ENCODE measurements at places on chromosomes 4 and X.

GRCh38 chrX:13985697-13986435, 43.8 kb downstream of the GEMIN8 start:
- no peak for DNase-seq

- DNase-seq: no peak
Measured at GRCh38 chrX:44731160-44731559, 112.7 kb upstream of the DUSP21 start.

DNA sequence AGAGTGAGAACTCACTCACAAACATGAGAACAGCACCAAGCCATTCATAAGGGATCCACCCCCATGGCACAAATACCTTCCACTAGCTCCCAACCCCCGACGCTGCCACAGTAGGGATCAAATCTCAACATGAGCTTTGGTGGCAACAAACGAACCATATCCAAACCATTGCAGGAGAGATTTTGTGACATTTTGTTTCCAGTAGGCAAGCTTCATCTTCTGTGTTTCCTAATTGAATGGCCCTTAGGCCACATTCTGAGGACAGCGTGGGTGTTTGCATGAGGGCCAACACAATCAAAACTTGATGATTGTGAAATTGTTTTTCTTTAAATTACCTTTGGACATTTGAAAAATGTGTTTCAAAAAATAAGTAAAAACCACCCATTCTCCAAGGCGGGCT, 102.6 kb upstream of the LNX1 start:
- DNase-seq: no peak

- DNase-seq: no peak
Measured at GRCh38 chrX:72392816-72393800, 87.4 kb upstream of the CITED1 start.

- DNase-seq: no peak
Measured at GRCh38 chr4:22593933-22594332, 78.1 kb upstream of the ADGRA3 start.

GRCh38 chr4:8553991-8554405, 26.2 kb upstream of the GPR78 start:
- no peak for DNase-seq

DNA sequence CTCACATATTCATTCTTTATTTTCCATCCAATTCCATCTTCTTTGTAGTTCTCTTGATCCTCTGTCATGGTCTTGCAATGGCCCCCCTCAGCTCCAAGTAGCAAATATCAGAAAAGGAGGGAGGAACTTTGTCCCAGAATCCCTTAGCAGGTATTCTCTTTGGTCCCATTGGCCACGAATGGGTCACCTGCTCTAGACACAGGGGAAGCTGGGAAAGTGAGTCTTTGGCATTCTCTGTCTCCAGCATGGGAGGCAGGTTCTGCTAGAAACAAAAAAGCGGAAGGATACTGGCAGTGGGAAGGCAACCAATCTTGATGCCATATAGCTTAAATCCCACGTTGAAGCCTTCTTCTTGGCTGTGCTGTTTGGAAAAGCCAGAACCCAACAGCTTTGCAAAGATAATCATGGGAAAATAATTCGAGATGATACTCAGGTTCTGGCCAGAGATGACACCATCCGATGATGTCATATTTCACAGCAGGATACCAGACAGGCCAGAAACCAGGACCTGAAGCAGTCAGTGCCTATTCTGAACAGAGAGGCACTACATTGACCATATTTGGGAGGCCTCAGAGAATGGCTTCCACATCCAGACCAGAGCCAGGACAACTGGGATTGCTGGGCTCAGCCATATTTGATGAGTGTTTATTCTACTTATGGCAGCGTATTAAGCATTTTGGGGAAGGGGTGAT, 110.4 kb upstream of the ATXN3L start:
- no peak for DNase-seq

DNA sequence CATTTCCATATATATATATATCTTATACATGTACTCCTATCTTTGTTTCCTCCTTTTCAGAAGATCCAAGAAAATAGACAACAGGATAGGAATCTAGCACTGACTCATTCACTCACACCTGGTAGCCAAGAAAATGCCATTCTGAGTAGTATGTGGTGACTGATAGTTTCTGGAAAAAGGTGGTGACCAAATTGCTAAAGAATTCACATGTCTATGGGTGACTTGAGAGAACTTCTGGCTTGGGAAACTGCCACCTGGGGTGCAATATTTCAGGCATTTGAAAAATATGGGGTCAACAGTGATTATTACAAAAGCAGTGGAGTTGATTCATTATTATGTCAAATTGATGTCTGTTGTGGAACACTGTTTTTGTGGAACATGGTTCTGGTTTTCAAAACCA, 605.1 kb downstream of the PCDH18 start:
- DNase-seq: peak; percentile 90

- DNase-seq: peak; percentile 69
Measured at GRCh38 chr4:83618431-83618830, 82.5 kb downstream of the GPAT3 start.

- no peak for DNase-seq
Measured at GRCh38 chr4:531721-532565, 32.9 kb downstream of the PIGG start.

DNA sequence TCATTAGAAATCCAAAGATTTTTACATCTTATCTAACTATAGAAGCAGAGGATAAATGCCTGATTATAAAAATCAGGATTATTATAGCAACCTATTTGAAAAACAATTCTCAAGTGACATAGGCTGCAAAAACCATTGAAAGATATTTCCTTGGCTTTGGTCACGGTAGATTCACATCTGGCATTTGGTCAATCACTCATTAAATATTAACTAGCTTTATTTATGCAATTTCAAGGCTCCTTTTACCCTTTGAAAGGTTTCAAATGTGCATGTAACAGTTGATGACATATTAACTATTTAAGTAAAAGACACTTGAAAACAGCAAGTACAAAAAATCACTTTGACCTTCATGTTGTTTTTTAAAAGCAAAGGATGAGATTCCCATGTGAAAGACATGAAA, 98.1 kb downstream of the MMRN1 start:
- DNase-seq: peak; percentile 59

DNA sequence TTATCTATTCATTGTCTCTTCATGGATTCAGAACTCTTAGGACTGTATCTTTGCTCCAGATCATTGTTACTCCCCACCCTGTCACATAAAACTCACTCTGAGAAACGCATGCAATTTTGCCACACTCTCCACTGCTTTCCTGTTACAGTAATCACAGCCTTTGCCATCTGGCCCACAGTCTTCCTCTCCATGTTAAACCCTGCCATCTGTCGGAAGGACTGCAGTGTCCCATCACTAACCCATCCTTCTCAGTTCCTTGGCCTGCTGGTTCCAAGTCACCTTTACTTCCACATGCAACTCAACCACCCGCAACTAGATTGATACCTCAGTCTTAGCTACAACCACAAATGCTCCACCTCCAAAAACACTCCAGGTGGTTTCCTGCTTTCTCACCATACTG, 308.7 kb upstream of the FAM241A start:
- DNase-seq: no peak

DNA sequence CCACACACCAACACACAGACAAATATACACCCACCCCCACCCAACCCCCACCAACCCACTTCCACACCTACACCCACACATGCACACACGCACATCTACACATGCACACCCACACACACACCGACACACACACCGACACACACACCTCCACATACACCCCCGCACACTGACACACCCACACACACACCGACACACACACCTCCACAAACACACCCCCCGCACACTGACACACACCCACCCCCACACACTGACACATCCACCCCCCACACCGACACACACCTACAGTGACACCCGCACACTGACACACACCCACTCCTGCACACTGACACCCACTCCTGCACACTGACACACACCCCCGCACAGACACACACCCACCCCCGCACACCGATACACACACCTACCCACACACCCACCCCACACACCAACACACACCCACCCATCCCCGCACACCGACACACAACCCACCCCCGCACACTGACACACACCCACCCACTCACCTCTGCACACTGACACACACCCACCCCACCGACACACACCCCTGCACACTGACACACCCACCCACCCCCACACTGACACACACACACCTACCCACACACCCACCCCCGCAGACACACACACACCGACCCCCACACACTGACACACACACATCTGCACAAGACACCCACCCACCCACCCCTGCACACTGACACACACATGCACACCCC, 31.1 kb downstream of the FGFRL1 start:
- no peak for DNase-seq

GRCh38 chr4:59945716-59946115, 1254.4 kb upstream of the ADGRL3 start:
- DNase-seq: no peak

DNA sequence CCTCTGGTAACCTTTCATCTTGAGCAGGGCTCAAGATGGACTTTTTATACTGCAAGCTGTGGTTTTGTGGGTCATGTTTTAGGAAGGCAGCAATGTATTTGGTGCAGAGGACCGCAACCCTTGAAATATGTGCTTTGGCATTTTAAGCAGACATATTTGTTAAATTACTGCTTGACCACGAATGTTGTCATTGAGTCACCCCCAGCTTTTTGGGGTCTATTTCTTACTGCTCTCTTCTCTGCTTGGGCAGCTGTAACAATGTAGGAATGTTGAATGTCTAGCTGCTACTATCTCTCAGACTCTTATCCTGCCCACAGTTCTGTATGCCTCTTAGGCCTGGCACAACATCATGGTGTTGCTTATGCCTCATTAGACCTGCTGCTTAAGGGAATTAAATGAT, 6.0 kb downstream of the RBPJ start:
- peak; percentile 81 for DNase-seq

DNA sequence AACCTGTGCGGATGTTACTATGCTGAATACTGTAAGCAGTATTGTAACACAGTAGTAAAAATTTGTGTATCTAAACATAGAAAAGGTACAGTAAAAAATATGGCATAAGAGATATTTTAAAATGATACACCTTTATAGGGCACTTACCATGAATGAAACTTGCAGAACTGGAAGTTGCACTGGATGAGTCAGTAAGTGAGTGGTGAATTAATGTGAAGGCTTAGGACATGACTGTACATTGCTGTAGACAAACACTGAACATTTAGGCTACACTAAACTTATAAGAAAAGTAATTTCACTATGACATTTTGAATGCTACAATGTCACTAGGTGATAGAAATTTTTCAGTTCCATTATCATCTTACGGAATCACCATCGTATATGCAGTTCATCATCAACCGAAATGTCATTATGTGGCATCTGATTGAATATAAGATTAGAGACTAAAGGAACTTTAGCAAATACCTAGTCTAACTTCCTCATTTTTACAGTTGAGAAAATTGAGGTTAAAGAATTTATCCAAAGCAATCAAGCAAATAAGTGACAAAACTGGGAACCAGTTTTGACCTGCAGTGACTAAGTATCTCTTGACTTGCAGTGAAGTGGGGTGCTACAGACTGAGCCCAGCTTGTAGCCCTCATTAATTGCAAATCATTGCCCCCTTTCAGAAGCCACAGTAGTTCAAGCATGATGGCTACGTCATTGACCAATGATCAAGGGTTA, 55.3 kb downstream of the EGF start:
- DNase-seq: peak; percentile 51

GRCh38 chr4:150863456-150863855, 151.6 kb downstream of the LRBA start:
- DNase-seq: no peak

DNA sequence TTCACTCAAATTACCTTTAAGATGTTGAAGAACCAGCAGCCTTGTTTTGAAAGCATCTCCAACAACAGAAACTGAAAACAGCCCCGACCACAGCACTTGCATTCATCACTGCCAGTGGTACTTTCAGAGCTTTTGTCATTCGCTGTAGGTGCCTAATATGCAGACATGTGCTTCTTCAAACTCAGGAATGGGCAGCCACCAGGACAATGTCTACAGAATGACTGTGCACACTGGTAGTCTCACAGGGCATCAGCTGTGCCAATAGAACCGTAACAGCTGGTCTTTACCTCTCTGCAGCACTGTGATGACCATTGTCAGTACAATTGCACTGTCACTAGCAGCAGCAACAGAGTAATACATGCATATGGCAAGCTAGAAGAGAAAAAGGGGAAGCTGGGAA, 1149.7 kb downstream of the STPG2 start:
- DNase-seq: no peak

GRCh38 chr4:149135062-149135461, 680.6 kb downstream of the IQCM start:
- no peak for DNase-seq

GRCh38 chr4:137635601-137636000, 103.3 kb upstream of the PCDH18 start:
- no peak for DNase-seq

DNA sequence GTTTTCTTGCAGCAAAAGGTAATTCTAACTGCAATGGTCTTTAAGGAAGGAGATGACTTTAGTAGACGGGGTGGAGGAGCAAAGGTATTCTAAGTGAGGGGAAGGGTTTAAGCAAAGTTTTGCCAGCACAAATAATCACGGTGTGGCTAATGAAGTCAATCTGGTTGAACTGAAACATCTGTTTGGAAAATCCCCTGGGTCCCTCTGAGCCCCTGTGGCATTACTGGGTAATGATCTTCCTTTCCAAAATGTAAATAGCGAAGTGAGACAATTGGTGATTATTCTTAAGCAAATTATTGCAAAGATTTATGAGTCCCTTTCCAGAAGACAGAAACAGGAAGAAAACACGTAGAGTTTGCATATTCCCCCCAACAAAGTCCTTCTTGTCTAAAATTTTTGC, 47.2 kb downstream of the FGFBP1 start:
- DNase-seq: no peak

GRCh38 chr4:176782794-176783193, 9.9 kb downstream of the VEGFC start:
- no peak for DNase-seq

DNA sequence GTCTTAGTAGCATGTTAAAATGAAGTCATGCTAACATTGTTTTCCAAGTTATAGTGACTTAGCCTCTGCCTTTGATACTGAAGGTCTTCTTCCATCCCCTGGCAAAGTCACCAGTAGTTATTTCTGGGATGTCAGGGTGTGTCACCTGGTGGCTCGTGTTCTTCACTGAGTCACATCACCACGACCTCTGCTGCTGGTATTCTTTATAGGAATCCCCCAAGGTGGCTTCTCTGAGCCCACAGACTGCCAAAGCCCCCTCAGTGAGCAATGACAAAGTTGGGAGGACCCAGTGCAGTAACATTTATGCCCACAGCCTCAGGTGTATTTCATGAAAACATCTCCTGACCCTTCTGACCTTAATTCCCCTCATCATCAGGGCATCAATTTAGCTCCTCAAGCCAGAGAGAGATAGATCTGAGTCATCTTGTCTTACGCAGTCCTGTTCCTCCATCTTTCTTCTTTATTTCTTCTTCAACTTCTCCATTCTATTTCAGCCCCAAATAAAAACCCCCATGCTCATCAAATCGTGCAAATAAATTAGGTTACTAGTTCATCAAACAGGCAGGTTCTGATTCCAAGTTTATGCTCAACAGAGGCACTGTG, 29.3 kb upstream of the GPRIN3 start:
- no peak for DNase-seq

DNA sequence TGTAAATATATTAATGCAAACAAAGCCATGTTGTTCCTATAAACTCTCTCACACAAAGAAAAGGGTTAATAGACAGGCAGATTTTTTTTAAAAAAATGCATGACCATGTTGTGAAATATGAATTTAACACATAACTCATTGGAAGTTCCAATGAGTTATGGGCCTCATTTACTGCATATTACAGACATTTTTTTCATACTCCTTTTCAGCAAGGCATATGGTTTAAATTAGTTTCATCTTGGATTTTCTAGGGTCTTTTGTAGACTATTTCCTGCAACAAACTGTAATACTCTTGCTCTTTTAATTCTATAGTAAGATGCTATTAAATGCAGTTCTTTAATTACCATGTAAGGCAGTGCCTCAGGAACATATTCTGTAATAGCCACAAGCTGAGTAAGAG, 323.1 kb downstream of the GBA3 start:
- no peak for DNase-seq
